ENCODE measurements at places on chromosomes 11 and 22. TPM values are rescaled to one million over a fixed set of nuclear protein-coding genes. Genes with fewer than 3 reads are reported as not detected.

Gene CECR2
- not detected for total RNA-seq

Gene DUSP8
- not detected for total RNA-seq

DNA sequence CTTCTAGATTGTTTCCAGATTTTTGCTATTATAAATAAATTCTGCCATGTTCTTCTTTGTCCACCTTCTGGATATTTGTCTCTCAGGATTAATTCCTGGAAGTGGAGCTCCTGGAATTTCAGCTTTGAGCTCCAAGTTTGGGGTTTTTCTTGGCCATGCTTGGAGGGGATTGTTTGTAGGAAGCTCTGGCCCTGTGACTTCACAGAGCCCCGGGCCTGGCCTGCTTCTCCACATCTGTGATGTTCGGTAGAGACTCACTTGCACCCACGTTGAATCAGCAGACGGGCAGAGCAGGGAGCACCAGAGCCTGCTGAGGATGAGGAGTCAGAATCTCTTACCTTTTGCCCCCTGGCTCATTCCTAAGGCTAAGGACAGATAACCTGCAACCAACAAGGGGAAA is 35.7 kb downstream of the LRRC32 start:
- DNase-seq: no peak

DNA sequence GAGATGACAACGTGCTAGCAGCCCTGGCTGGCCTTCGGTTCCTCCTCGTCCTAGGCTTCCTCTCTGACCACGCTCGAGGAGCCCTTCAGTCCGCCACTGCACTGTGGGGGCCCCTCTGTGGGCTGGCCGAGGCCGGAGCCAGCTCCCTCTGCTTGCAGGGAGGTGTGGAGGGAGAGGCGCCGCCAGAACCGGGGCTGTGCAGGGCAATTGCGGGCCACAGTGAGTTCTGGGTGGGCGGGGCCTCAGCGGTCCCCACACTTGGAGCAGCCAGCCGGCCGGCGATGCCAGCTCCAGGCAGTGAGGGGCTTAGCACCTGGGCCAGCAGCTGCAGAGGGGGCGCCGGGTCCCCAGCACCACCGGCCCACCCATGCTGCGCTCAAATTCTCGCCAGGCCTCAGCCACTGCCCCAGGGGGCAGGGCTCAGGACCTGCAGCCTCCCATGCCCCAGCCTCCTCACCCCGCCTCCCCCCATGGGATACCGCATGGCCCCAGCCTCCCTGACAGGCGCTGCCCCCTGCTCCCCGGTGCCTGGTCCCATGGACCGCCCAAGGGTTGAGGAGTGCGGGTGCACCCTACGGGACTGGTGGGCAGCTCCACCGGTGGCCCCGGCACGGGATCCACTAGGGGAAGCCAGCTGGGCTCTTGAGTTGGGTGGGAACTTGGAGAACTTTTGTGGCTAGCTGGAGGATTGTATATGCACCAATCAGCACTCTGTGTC is 399.4 kb downstream of the LUZP2 start:
- no peak for DNase-seq

GRCh38 chr11:15149050-15149449 is 34.3 kb downstream of the INSC start:
- no peak for DNase-seq

- no peak for DNase-seq
Measured at GRCh38 chr11:134656861-134657540, 245.0 kb upstream of the B3GAT1 start.

Gene IGSF22
- not detected for total RNA-seq

Gene MRPL48
- total RNA-seq: 27.3 TPM

Gene UNC93B1
- total RNA-seq: 21.9 TPM

Gene SLC22A8
- total RNA-seq: not detected

- DNase-seq: no peak
Measured at GRCh38 chr22:35540595-35541253, at the start of gene RASD2. TSS of gene RASD2 (plus strand) at chr22:35540831. CDS start at chr22:35546810, 5,979 bp downstream.

Gene NCF4
- not detected for total RNA-seq

Gene LRP4
- 1.3 TPM for total RNA-seq
